ENCODE measurements at places on chromosomes 1 and 21.

GRCh38 chr1:203299169-203299568, 6.2 kb upstream of the BTG2 start:
- DNase-seq = no peak

DNA sequence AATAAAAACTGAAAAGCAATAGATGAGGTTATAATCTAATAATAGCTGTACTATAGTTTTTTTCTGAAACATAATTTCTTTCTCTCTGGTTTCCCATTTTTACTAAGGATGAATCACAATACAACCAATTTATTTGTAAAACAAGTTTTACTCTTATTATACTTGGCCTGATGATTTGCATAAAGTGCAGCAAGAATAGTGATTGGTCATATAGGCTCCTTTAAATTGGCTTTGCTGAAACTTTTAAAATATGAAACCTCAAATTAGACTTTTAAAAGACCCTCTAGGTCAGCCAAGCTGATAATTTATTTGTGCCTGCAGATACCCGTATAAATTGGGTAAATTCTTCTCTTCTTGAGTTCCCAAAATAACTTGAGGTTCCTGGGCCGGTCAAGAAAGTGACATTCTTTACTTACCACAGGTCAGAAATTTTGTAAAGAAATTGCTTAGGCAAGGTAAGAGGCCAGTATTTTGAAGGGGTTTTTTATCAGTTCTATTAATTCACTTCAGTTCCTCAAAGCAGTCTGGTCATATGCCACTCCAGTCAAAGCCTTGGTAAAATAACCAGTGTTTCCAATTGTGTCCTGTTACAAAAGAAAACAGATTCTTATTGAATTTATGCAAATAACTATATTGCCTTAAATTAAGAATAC, 76.1 kb downstream of the C21orf91 start:
- no peak for DNase-seq

DNA sequence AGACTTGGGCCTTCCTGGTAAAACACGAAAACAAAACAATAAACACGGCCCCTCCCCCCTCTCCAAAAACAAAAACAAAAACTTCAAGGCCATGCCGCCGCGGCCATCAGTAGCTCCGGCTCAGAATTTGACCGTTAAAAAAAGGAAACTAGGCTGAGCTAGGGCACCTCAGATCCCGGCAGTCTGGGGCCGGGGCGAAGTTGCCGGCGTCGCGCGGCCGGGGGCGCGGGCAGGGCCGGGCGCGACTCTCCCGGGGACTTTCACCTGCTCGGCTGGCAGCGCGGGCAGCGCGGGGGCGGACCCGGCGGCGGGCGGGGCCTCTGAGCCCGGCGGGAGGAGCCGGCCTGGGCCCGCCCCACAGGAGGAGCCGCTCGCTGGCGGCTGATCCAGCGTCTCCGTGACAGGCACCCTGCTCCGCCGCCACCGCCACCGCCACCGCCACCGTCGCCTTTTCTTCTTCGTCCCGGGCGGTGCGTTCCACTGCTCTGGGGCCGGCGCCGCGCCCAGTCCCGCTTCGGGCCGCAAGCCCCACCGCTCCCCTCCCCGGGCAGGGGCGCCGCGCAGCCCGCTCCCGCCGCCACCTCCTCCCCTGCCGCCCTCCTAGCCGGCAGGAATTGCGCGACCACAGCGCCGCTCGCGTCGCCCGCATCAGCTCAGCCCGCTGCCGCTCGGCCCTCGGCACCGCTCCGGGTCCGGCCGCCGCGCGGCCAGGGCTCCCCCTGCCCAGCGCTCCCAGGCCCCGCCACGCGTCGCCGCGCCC, at the start of gene NOS1AP:
TSS of gene NOS1AP (plus strand) at position 358 of the 760 bp plus-strand sequence. CDS start 487 bp downstream, outside the sequence.
- peak; percentile 38 for DNase-seq

- no peak for DNase-seq
Observed at GRCh38 chr1:13624526-13624925, 40.9 kb downstream of the PDPN start.

DNA sequence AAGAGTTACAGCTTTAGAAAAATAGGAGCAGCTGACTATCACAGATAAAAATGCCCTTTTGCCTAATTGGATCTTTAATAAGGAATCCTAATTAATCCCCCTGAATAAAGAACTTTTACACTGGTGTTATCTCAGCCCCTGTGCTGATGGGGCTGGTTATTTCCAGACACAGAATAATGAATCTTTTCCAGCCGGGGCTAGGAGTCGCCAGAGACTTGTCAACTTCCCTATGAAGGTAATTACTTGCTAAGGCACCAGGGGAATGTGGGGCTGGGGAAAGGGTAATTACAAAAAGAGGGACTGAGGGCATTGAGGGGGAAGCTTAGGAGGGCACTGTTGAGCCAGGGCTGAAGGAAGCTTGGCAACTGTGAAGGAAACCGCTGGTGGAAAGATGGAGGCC, 34.5 kb downstream of the HMGB4 start:
- DNase-seq = no peak

DNA sequence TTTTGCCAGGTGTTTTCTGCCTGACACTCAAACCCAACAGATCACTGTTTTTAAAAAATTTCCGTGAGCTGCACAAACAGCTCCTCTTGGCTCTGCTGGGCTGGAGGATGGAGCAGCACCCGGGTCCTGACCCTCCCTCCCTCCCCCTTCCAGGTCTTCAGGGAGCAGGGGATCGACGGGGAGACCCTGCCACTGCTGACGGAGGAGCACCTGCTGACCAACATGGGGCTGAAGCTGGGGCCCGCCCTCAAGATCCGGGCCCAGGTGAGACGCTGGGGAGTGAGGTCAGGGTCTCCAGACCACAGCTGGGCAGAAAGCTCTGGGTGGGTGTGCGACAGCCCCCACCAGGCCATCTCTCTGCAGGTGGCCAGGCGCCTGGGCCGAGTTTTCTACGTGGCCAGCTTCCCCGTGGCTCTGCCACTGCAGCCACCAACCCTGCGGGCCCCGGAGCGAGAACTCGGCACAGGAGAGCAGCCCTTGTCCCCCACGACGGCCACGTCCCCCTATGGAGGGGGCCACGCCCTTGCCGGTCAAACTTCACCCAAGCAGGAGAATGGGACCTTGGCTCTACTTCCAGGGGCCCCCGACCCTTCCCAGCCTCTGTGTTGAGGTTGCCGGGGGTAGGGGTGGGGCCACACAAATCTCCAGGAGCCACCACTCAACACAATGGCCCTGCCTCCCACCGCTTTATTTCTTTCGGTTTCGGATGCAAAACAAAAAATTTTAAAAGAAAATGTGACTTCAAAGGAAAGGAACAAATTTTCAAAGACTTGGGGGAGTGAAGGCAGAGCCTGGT, 15.3 kb downstream of the NOC2L start:
- DNase-seq = no peak

GRCh38 chr1:90911353-90911752, 110.5 kb downstream of the ZNF644 start:
- DNase-seq = no peak
